ENCODE measurements at places on chromosomes 3 and 15. TPM values are rescaled to one million over a fixed set of nuclear protein-coding genes. Genes with fewer than 3 reads are reported as not detected.

GRCh38 chr15:29278436-29279105 is 8.9 kb upstream of the NSMCE3 start:
- H3K27me3 ChIP-seq, result no peaks in the 10 kb centered on the region
- no peaks in the 10 kb centered on the region for H3K36me3 ChIP-seq
- DNase-seq, result no peak
- H3K27ac ChIP-seq, result no peak overlapping the region
- no peak overlapping the region for H3K4me3 ChIP-seq

- H3K27me3 ChIP-seq, result no peaks in the 10 kb centered on the region
- H3K4me1 ChIP-seq, result no peaks in the 10 kb centered on the region
- H3K27ac ChIP-seq, result no peak overlapping the region
- H3K4me3 ChIP-seq, result no peak overlapping the region
- no peak for DNase-seq
Observed at GRCh38 chr3:115859002-115859807, 235.9 kb downstream of the GAP43 start.

GRCh38 chr3:15660055-15660935 is 58.8 kb downstream of the BTD start:
- no peak overlapping the region for H3K27ac ChIP-seq
- DNase-seq, result no peak
- no peaks in the 10 kb centered on the region for H3K36me3 ChIP-seq
- no peaks in the 10 kb centered on the region for H3K27me3 ChIP-seq
- no peak overlapping the region for H3K4me3 ChIP-seq

DNA sequence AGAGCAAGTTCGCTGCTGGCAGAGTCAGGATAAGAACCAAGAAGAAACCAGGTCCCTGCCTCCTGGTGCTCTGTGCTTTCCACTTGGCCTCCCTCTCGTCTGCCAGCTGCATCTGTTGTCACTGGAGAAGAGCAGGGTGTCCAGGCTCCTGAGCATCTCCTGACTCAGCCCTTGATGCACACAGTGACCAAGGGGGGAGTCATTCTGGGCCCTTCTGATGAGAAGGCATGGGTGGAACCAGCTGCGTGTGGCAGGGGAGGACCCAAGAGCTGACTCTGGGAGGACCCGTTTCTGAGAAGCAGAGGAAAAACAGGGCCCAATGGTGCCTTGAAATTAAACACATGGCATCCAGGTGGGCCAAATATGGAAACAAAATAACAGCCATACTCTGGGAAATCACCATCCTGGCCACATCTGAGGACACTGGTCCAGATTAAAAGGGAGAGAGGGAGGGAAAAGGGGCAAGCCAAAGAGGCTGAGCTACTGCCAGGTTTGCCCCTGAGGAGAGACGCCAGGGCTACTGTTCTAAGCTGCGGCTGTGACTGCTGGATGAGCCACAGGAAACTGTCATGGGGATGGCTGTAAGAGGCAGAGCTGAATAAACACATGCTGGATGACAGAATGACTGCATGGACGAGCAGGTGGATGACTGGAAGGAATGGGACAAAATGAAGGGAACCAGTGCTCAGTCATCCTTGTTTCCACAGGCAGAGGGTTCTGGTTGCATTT is 58.1 kb upstream of the CA12 start:
- H3K27ac ChIP-seq, result no peak overlapping the region
- H3K27me3 ChIP-seq, result no peaks in the 10 kb centered on the region
- DNase-seq, result no peak
- peaks cover 7% of the 10 kb centered on the region for H3K4me1 ChIP-seq
- H3K4me3 ChIP-seq, result no peak overlapping the region

- no peaks in the 10 kb centered on the region for H3K27me3 ChIP-seq
- no peak overlapping the region for H3K27ac ChIP-seq
- DNase-seq, result no peak
- no peak overlapping the region for H3K4me3 ChIP-seq
- no peaks in the 10 kb centered on the region for H3K36me3 ChIP-seq
Observed at GRCh38 chr3:175457301-175457700, 598.2 kb downstream of the NAALADL2 start.

GRCh38 chr3:21407743-21408142 is 343.3 kb downstream of the ZNF385D start:
- no peaks in the 10 kb centered on the region for H3K27me3 ChIP-seq
- H3K27ac ChIP-seq, result no peak overlapping the region
- H3K4me3 ChIP-seq, result no peak overlapping the region
- no peaks in the 10 kb centered on the region for H3K4me1 ChIP-seq
- DNase-seq, result no peak
- H3K36me3 ChIP-seq, result no peaks in the 10 kb centered on the region

GRCh38 chr15:67911727-67912126 is 71.9 kb upstream of the RNU6-1 start:
- no peaks in the 10 kb centered on the region for H3K27me3 ChIP-seq
- no peak for DNase-seq
- H3K4me1 ChIP-seq, result peaks cover 13% of the 10 kb centered on the region
- no peak overlapping the region for H3K27ac ChIP-seq
- no peaks in the 10 kb centered on the region for H3K36me3 ChIP-seq

- H3K27ac ChIP-seq, result no peak overlapping the region
- no peaks in the 10 kb centered on the region for H3K27me3 ChIP-seq
- peak; percentile 78 for DNase-seq
Observed at GRCh38 chr3:187714404-187714979, 12.1 kb upstream of the RTP2 start.

GRCh38 chr3:127799476-127800222 is 22.7 kb downstream of the MGLL start:
- H3K4me3 ChIP-seq, result no peak overlapping the region
- no peaks in the 10 kb centered on the region for H3K27me3 ChIP-seq
- no peak for DNase-seq
- H3K27ac ChIP-seq, result no peak overlapping the region
- no peaks in the 10 kb centered on the region for H3K36me3 ChIP-seq

GRCh38 chr3:114498539-114499370 is 204.9 kb downstream of the TIGIT start:
- no peak overlapping the region for H3K4me3 ChIP-seq
- H3K4me1 ChIP-seq, result no peaks in the 10 kb centered on the region
- DNase-seq, result no peak
- H3K27ac ChIP-seq, result no peak overlapping the region
- H3K36me3 ChIP-seq, result no peaks in the 10 kb centered on the region
- H3K27me3 ChIP-seq, result no peaks in the 10 kb centered on the region

DNA sequence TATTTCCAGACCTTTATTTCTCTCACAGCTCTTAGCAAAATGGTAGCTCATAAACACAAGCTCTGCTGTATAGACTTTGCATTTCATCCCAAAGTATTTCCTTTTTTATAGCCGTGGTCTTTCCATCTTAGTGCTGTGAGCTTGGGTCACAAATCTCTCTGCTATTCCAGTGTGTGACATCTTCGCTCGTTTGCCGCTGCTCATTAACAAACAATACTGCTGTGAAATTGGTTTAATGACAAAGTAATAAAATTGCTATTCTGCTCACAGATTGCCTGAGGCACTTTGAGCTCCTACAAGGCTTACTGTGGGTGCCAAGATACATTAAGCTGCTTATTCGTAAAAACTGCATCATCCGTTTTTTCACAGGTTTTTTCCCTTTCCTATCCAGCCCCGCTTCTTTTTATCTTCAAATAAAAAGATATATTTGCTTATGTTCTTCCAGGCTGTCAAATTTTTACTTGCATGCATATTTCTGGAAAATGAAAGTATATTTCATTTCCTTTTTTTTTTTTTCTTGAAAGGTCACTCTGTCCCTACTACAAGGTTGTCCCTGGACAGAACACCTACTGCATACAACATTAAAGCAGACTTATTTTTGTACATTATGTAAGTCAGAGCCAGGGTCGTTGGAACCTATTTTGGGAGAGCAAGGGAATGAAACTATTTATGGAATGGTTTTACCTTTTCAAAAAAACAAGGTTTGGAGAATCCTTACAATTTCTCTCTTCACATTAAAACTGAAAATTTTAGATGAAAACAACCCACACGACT is 174.5 kb downstream of the MEIS2 start:
- no peak for DNase-seq
- no peaks in the 10 kb centered on the region for H3K27me3 ChIP-seq
- H3K27ac ChIP-seq, result peak overlapping the region; percentile 25
- H3K4me1 ChIP-seq, result no peaks in the 10 kb centered on the region
- H3K36me3 ChIP-seq, result no peaks in the 10 kb centered on the region
- H3K4me3 ChIP-seq, result no peak overlapping the region

DNA sequence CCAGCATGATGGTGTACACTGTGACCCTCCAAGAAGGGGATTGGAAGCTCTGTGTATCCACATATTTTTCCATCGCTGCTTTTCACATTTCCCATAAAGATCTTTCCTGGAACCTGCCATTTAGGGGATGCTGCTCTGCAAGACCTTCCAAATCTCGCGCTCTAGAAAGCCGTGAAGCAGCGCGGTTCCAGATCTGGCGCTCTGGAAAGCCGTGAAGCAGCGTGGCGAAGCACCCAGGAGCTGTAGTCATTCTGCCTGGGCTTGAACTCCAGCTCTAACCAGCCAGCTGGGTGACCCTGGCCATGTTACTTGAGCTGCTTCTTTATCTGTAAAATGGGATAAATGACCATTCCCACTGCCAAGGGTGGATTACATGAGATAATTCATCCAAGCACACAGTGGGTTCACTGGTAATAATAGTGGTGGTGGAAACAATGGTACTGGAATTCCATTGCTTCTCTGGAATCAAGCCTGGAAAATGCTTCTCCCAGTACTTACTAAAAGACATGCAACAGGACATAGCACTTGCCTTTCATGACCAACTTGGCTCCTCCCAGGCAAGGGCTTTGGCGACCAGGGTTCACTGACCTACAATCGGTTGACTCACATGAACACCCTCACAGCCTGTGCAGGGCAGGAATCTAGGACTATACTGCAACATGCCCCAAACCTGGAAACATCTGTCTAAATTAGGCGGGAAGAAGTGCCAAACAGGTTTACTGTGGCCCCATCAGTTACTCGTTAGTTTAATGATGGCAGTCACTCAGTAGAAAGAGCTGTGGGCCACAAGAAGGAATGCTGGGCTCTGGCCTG is 70.7 kb downstream of the XXYLT1 start:
- H3K27me3 ChIP-seq, result no peaks in the 10 kb centered on the region
- no peak overlapping the region for H3K27ac ChIP-seq
- no peak for DNase-seq
- no peaks in the 10 kb centered on the region for H3K36me3 ChIP-seq

DNA sequence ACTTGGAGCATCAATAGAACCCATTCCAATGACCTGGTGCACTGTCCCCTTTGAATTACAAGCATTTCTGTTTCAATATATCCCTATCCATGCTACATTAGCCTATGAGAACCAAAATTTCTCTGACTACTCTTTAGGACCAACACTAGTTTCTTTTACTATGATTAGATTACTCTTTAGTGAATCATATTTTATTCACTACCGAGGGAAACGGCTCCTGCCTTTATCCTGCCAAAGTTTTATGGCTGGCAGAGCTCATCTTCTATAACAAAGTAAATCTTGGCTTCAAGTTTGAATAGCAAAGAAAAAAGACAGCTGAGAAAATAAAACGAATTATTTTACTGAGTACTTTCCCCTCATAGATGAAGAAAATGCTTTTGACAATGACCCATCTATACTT is 120.9 kb downstream of the SLC9A9 start:
- H3K4me1 ChIP-seq, result no peaks in the 10 kb centered on the region
- H3K27ac ChIP-seq, result no peak overlapping the region
- no peak overlapping the region for H3K4me3 ChIP-seq
- no peak for DNase-seq
- H3K27me3 ChIP-seq, result no peaks in the 10 kb centered on the region

- H3K36me3 ChIP-seq, result no peaks in the 10 kb centered on the region
- H3K4me1 ChIP-seq, result peaks cover 3% of the 10 kb centered on the region
- H3K4me3 ChIP-seq, result no peak overlapping the region
- no peaks in the 10 kb centered on the region for H3K27me3 ChIP-seq
- DNase-seq, result no peak
Observed at GRCh38 chr15:101262551-101262950, 10.7 kb upstream of the CHSY1 start.

DNA sequence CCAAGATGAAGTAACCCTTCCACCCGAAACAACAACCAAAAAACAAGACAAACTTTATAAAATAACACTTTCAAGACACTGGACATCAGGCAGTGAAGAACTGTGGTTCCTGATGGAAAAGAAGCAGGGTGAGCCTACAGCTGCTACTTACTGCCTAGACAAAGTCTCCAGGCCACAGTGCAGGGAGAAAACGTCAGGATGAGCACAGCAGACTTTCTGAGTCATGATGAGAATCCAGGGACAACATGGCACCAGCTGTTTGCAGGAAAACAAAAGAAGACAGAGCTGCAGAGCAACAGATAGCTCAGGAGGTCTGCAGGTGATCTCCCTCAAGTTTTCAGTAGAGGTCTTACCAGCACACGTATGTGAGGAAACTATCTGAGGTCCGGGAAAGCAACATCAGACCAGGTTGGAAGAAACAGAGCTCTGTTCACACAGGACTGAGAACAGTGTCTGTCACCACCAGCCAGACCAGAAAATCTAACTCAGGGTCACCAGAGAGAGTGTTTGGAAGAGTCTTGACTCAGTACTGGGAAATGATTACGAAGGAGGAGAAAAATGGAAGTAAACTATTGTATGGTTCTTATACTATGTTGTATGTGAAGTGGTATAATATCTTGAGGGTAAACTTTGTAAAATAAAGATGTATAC is 108.9 kb downstream of the ANO10 start:
- no peak for DNase-seq
- H3K4me1 ChIP-seq, result no peaks in the 10 kb centered on the region
- H3K4me3 ChIP-seq, result no peak overlapping the region
- H3K27ac ChIP-seq, result no peak overlapping the region

DNA sequence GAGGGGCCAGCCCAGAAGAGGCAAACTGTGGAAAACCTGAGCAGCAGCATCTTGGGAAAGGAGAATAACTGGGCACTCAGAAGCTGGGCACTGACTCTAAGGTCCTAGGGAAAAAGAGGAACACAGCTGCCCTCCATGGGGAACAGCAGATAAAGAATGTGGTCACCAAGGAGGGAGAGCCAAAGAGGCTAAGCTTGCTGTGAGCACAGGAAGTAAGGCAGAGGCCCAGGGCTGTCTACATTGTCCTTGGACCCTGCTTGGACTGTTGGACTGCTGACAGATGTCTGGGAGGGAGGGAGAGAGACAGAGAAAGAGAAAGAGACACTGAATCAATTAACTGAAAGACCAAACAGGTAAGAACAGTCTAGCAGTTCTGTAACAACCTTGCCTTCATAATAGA is 4.5 kb upstream of the MNS1 start:
- no peaks in the 10 kb centered on the region for H3K27me3 ChIP-seq
- H3K36me3 ChIP-seq, result no peaks in the 10 kb centered on the region
- peaks cover 6% of the 10 kb centered on the region for H3K4me1 ChIP-seq
- no peak for DNase-seq
- H3K4me3 ChIP-seq, result no peak overlapping the region

KBTBD12 gene
- 3.3 TPM for total RNA-seq

USP13 gene
- 3.0 TPM for total RNA-seq

SI gene
- total RNA-seq, result 24.8 TPM

ARGFX gene
- not detected for total RNA-seq

TMEM207 gene
- not detected for total RNA-seq

ARNT2 gene
- total RNA-seq, result not detected

NEIL1 gene
- 96.9 TPM for total RNA-seq

CORO2B gene
- 1.9 TPM for total RNA-seq

LPCAT4 gene
- total RNA-seq, result 145 TPM

STAC gene
- total RNA-seq, result 3.5 TPM

ACAP2 gene
- 17.3 TPM for total RNA-seq
